ENCODE measurements at places on chromosomes 12 and 14.

DNA sequence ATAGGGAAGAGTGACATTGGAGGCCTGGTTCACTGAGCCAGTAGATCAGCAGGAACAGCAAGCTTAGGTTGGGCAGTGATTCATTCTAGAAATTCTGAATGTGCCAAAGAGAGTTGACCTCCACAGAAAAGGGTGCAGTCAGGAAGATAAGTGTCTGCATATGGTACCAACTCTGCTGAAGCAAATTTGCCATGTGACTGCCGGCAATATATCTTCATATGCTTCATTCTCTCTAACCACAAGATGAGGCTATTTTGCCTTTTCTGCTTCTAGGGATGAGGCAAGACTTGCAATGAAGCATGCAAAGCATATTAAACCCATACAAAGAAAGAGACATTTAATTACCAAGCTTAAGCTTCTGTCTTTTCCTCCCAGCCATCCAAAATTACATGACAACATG lies 13.6 kb downstream of the CCDC198 start:
- no peak for DNase-seq

DNA sequence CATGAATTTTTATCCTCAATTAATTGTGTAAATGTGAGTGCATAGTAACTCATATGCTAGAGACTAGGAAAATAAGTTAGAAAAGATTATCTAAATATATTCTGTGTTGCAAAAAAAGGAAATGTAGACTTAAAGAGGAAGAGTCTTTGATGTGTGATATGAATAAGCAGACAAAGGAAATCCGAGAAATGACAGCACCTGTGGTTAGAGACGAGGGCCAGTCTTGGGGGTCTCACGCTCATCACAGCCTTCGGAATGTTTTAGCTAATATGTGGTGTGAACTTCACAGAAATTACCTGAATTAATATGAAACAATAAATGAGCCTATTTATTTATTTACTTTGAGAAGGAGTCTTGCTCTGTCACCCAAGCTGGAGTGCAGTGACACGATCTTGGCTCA lies 11.6 kb downstream of the ATP6V0A2 start:
- no peak for DNase-seq

- no peak for DNase-seq
Measured at GRCh38 chr12:31527083-31527482, 63.9 kb downstream of the DENND5B start.

- no peak for DNase-seq
Measured at GRCh38 chr12:50581226-50582184, 76.7 kb downstream of the DIP2B start.

DNA sequence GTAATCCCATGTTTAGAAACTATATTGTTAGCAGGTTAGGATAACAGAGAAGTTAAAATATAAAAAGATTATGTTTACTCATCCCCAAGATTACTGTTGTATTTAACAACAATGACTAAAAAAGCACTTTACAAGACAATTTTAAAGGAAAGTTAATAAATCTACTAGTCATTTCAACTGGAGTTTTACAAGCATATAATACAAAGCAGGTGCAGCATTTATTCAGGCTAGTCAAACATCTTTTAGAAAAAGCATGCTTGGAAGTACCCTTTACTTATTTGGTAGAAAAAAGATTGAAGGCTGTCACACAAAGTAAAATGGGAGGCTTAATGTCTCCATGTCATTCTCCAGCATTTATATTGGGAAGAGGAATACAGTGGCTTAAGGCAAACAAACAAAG lies 80.6 kb downstream of the HEATR5A start:
- DNase-seq, result no peak

- no peak for DNase-seq
Measured at GRCh38 chr12:92597997-92598396, 104.8 kb upstream of the PLEKHG7 start.

DNA sequence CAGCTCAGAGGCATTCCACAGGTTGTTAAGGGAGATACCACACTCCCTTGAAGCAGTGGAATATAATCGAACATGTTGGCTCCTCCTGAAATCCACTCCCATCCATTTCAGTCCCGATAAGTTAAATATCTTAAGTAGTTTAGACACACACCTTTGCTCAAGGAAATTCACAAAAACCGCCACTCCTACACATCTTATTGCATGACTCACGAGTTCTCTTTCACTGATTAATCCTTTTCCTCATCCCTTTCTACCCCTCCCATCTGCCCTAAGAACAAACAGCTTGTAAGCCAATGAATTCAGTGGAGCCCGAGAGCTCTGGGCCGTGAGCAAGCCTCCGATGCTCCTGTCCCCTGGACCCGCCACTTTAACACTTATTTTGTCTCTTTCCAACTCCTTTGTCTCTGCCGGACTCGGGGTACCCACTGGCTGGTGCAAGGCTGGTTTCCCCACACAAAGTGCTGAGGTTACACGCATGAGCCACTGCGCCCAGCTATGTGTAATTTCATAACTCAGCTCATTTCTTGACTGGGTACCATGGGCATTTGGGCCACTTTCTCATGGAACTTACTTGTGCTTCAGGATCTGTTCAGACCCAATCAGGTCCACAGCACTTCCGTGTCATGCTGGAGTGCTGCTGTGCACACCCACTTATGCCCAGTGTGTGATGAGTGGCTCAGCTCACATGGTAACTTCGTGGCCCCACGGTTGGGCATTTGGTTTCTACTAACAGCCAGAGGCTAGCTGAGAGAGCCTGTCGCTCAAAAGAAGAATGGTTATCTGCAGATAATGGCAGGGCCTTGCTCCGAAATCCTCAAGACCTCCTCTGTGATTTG lies 171.8 kb upstream of the ALG10B start:
- DNase-seq, result no peak

GRCh38 chr12:119730381-119730780 lies 62.4 kb downstream of the PRKAB1 start:
- DNase-seq, result no peak

DNA sequence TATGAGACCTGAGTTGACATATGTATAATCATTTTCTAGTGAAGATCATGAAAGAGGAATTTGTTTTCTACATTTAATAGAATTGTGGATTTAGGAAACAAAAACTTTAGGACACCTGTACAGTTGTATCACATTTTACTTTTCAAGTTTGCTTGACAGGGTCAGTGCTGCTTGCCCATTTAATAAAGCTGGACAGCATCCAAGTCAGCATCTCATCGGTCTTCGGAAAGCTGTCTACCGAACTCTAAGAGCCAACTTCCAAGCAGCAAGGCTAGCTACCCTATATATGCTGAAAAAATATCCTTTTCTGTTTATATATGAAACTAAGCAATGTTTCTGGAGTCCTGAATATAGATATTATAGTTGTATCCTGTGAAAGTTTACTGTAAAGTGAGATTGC lies 52.3 kb downstream of the VEZT start:
- DNase-seq, result no peak
